ENCODE measurements at places on chromosomes 6 and 20. TPM values are rescaled to one million over a fixed set of nuclear protein-coding genes. Genes with fewer than 3 reads are reported as not detected.

PAK5 gene
- 0.48 TPM for total RNA-seq

CCN2 gene
- 85.8 TPM for total RNA-seq

- no peak for DNase-seq
Observed at GRCh38 chr6:148842296-148843019, 95.6 kb downstream of the UST start.

- no peak for DNase-seq
Observed at GRCh38 chr6:25337431-25337830, 58.3 kb downstream of the CARMIL1 start.

DNA sequence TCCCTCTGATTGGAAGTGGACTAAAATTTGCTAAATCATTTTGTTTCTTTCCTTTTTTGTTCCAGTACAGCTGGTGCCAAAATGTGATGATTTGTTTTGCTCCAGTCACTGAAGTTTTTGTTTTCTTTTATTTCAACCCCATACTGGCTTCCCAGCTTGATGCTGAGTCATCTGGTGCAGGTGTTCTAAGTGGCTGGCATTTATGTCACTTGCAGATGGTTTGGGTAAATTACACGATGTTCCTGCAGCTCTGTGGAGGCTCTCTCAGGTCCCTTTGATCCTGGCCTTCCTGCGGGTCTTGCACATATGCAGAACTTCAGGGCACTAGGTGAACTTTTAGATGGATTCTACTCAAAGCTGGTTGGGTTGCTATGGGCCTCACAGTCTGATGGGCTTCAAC is 577.7 kb downstream of the HAO1 start:
- DNase-seq = no peak

FRK gene
- total RNA-seq = 7.3 TPM

DNA sequence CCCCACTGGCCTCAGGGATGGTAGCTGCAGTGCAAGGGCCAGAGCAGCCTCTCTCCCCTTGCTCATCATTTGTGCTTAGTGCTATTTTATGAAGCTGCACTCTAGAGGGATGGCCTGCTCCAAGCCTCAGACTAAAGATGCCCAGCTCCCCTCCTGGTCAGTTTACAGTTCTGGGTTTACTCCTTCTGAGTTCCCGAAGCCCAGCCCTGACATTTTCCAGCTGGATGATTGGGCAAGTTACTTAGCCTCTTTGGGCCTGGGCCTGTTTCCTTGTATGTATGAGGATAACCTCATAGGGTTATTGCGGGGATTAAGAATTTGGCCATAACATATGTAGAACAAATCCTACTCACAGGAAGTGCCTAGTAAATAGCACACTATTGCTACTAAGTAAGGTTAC is 31.8 kb upstream of the EMILIN3 start:
- peak; percentile 77 for DNase-seq

- DNase-seq = no peak
Observed at GRCh38 chr6:4936681-4937041, 67.2 kb downstream of the RPP40 start.

DNA sequence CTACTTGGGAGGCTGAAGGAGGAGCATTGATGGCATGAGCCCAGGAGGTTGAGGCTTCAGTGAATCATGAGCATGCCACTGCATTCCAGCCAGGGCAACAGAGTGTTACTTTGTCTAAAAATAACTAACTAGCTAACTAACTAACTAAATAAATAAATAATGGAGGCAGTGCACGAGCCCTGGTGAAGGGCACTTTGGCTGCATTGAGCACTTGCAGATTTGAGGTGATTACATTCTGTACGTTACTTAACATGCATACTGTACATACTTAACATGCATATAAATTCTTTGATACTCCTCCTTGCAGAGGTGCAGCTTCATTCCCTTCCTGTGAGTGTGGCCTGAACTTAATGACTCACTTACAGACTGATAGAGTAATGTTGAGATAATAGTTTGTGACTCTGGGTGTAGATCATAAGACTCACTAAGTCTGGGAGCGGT is 10.7 kb downstream of the HLA-A start:
- DNase-seq = no peak

GRCh38 chr20:34791289-34792020 is 34.0 kb downstream of the NCOA6 start:
- no peak for DNase-seq

BFSP1 gene
- 3.3 TPM for total RNA-seq

PIM1 gene
- 25.7 TPM for total RNA-seq

GRCh38 chr20:3752386-3752759 is 15.2 kb downstream of the ADISSP start:
- DNase-seq = no peak

DNA sequence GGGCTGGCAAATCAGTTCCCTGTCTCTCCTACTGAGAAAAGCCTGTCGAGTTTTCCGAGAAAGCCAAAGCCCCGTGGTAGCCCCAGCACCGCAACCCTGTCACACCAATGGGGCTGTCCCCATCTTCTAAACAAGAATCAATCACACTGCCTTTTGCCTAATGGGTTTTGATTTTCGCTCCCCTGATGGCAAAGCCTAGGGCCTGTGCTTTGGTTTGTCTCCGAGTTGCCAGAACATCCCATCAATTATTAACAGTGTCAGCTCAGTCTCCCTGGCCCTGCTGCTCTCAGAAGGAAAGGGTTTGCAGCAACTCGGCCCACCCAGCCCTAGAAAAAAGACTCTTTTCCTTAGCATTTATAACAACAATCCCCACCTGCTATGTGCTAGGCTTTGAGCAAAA is 4.2 kb downstream of the KCNB1 start:
- no peak for DNase-seq

KCTD20 gene
- total RNA-seq = 93.5 TPM

IBTK gene
- total RNA-seq = 78.8 TPM

GRCh38 chr6:158754738-158755137 is 64.4 kb downstream of the EZR start:
- DNase-seq = no peak

ESR1 gene
- total RNA-seq = 6.9 TPM

GRCh38 chr6:13682346-13682745 is 29.3 kb downstream of the RANBP9 start:
- DNase-seq = no peak

GRCh38 chr6:27811451-27811772 is 100.8 kb downstream of the OR2B2 start:
- no peak for DNase-seq

GRCh38 chr6:12119085-12119588 is 107.0 kb downstream of the HIVEP1 start:
- no peak for DNase-seq

SGK1 gene
- 44.4 TPM for total RNA-seq

DNA sequence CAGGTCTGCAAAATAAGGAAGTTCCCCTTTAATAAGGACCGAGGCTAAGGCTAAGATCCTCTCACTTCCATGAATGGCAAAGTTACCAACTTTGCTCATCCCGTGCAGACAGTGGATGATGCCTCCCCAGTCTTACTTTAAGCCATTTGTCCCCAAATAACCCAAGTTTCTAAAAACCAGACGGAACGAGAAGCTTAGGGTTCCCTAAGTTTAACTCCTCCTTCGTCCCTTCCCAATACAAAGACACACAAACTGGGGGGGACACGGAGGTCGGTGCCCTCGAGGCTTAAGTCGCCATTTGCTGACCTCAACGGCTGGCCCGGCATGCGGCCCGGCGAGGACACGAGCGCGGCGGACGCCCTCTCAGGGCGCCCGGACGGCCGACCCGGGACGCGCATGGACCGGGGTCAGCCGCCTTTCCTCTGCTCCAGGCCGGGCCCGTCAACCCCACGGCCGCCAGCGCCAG is 527 bp downstream of the FBXO30 start:
- DNase-seq = peak; percentile 36

SLC25A27 gene
- total RNA-seq = 41.5 TPM

FLRT3 gene
- 53.7 TPM for total RNA-seq

GRCh38 chr6:132607544-132608233 is 16.4 kb downstream of the TAAR2 start:
- DNase-seq = no peak
